Kasumi-1 (cell line): ENCODE measurements at places on chromosomes 2 and 18.
A peak's percentile ranks its signal among the peaks of the same experiment; 100 is the strongest.

GRCh38 chr2:167438206-167438605, 549.9 kb downstream of the XIRP2 start:
- DNase-seq: peak; percentile 24

- no peak for DNase-seq
Measured at GRCh38 chr18:79323471-79323870, 72.3 kb upstream of the NFATC1 start.

DNA sequence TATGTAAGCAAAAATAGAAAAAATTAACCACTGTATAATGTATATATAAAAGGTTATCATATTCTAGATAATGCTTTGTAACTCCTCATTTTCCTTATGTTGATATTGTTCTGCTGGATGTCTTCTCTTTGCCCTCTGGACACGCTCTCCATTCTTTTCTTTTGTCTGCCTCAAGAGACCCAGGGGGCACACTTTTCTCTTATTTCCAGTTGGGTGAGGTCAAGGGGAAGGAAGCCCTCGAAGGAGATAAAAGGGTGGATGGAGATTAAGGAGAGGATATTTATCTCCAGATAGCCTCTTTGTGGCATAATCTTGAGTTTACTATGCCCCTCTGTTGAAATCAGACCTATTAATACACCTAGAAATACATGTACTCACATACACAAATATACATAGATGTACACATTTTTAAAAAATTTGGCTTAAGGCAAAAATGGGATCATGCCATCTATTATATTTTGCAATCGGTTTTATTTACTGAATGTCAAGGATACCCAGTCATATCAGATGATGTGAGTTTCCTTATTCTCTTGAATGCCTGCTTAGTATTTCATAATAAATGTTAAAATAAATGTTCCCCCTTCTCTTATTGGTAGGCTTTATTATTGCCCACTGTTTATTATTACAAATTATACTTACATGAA, 65.3 kb downstream of the LCLAT1 start:
- DNase-seq: no peak

- no peak for DNase-seq
Measured at GRCh38 chr2:83462881-83463280, 996.2 kb downstream of the SUCLG1 start.

DNA sequence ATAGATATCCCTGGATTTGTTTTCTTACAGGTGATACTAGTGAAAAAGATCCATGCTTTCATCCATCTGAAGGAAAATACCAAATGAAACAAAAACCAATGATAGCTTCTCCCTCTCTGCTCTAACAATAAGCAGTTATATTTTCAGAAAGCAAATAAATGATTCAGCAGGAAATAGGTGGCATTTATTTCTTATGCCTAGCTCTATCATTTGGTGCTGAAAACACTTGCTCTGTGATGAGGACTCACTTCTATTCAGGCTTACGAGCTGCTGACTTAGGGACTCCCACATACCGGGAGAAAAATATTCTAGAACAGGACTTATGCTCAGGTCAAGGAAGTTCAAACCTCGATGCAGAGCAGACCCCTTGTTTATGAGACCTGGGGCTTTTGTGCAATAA, 142.6 kb downstream of the SETBP1 start:
- no peak for DNase-seq

DNA sequence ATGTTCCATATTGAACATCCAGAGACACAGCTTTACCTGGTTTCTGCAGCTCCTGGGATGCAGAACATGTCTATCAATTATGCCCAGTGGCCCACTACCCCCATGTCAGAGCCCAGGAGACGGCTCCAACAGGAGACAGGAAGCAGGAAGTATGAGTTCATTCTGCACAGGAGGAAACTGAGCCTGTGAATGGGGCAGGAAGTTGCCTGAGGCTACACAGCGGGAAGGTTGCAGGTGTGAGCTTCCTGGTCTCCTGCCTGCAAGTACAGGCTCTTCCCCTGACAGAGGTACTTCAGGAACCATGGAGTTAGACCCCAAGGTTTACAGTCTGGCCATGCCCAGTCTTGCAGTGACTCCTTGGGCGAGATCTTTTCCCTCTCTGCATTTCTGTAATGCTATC, 2.8 kb upstream of the BOK start:
- no peak for DNase-seq

GRCh38 chr2:7795778-7796563, 878.8 kb downstream of the RNF144A start:
- DNase-seq: peak; percentile 75

GRCh38 chr2:20159411-20160070, 65.4 kb downstream of the SDC1 start:
- no peak for DNase-seq

- no peak for DNase-seq
Measured at GRCh38 chr2:174840436-174840835, 76.2 kb upstream of the CHRNA1 start.

DNA sequence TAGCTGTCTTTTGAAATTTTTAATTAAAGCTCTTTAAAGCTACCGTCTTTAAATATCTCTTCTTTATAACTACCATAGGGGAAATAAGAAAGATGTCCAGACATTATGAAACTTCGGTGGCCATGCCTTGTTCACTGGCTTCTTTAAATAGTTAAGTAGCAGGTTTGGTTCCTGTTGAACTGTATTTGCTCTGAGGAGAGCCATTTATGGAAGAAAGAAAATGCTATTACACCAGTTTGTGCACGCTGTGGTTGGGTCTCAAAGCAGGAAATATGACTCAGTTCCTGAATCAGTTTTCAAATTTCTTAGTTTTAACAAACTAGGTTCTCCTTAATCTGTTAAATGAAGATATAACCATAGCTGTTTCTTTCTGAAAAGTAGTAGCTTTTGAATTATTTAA, 12.2 kb downstream of the ARPC2 start:
- DNase-seq: peak; percentile 67

- no peak for DNase-seq
Measured at GRCh38 chr18:2502880-2503279, 68.4 kb downstream of the METTL4 start.

DNA sequence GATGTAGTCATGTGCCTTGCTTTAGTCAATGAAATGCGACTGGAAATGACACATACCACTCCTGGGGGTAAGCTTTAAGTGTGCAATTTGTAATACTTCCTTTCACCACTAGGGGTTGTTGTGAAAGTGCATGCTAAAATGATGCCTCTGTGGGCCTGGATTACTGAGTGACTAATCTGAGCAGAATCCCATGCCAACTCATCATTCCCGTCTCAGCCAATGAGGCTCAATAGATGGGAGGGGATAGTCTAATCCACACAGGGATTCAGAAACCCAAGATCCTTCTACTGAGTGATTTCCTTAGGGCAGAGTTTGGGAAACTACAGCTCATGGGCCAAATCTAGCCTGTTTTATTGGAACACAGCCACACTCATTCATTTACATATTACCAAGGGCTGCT, 54.0 kb downstream of the HRH4 start:
- peak; percentile 53 for DNase-seq

GRCh38 chr2:173457366-173457765, 102.7 kb downstream of the CDCA7 start:
- no peak for DNase-seq

- DNase-seq: no peak
Measured at GRCh38 chr18:78804206-78805030, 175.2 kb upstream of the SALL3 start.

- DNase-seq: no peak
Measured at GRCh38 chr18:69787825-69788547, 159.7 kb downstream of the CD226 start.

GRCh38 chr2:125272651-125273050, 1247.6 kb downstream of the CNTNAP5 start:
- no peak for DNase-seq

GRCh38 chr2:122412360-122412759, 656.9 kb downstream of the TSN start:
- DNase-seq: no peak

DNA sequence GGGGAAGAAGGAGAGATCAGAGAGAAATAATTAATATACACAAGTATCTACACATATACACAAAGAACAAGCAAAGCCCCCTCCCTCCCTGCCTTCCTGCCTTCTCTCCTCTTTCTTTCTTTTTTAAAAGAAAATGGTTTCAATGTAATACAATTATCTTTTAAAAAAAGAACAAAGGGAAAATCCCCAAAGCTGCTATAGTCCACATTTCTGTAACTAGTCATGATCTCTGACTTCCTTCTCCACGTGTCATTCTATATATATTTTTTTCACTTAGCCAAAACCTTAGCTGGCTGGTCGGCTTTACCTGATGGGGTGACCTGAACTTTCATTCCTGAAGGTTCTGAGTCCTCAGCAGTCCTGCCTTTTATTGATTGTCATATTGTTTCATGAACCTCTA, 44.3 kb downstream of the MAP3K20 start:
- no peak for DNase-seq

- DNase-seq: no peak
Measured at GRCh38 chr18:60984510-60984909, 348.7 kb upstream of the CDH20 start.

DNA sequence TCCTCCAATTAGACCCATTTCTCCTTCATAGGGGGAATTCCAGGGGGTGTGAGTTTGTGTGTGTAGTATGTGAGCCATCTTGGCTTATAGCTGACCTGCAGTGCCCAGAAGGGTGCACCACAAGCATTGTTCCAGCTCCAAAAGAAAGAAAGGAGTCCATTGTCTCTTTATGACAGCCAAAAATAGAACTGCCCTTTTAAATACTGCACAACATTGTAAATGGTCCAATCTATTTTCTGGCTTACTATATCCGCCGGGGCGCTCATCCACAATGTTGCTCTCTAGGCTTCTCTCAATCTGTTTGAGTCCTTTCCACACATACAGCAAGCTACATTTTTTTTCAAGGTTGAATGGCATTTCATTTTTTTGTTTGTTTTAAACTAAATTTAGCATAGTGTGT, 517.5 kb downstream of the STK39 start:
- no peak for DNase-seq

GRCh38 chr2:126658319-126658904, 2.5 kb downstream of the GYPC start:
- DNase-seq: no peak

DNA sequence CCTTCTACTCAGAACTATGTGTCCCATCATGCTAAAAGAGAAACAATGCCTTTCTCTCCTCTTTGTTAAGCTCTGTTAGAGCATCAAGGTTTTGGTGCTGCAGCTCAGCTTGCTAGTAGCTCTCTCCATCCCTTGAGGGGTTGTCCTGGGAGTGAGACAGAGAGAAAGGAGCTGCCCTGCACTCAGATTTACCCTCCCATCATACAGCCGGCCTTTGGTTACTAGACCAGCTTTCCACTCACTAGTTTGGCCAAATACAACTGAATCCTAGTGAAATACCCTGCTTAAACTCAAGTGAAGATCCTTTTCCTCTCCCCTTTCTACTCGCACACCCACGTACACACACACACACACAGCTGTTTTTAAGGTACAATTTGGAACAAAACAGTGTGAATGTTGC, 2.3 kb upstream of the CHN1 start:
- DNase-seq: no peak

DNA sequence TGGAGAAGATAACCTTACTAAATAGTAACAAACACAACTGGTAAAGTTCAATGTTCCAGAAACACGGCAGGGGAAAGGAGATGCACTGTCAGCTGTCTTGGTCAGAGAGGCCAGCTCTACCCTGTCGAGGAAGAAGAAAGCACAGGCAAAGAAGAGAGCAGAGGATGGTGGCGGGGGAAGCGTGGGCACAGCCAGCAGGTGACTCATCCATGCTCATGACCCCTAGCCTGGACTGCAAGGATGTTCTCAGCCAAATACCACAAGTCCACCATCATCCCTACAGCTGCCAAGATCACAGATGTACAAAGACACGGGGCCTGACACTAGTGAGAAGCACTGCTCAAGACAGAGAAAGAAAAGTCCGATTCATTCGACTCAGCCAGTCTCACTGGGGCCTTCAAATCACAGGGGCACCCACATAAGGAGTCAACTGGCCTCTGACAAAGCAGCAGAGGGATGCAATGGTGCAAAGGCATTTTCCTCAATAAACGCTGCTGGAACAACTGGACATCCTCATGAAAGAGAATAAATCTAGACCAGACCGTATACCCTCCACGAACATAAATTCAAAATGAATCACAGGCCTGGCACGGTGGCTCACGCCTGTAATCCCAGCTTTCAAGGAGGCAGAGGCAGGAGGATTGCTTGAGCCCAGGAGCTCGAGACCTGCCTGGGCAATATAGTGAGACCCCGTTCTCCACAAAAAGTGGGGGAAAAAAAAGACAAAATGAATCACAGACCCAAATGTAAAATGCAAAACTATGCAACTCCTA, 5.6 kb downstream of the DTYMK start:
- DNase-seq: no peak

DNA sequence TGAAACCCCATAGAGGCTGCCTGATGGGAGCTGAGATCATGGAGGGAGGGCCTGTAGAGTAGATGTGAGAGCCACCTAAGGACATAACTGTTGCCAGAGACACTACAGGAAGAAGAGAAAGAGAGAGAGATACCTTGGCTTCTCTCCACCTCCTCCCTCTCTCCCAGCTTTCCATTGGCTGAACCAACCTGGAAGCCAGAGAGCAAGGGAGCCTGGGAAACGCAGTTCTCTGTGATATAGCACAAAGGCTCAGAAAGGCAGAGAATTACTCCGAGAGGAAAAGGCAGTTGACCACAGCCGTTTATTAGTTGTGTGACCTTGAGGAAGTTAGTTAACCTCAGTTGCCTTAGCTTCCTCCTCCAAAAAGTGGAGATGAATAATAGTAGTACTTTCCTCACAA, 37.7 kb upstream of the MAT2A start:
- peak; percentile 96 for DNase-seq

DNA sequence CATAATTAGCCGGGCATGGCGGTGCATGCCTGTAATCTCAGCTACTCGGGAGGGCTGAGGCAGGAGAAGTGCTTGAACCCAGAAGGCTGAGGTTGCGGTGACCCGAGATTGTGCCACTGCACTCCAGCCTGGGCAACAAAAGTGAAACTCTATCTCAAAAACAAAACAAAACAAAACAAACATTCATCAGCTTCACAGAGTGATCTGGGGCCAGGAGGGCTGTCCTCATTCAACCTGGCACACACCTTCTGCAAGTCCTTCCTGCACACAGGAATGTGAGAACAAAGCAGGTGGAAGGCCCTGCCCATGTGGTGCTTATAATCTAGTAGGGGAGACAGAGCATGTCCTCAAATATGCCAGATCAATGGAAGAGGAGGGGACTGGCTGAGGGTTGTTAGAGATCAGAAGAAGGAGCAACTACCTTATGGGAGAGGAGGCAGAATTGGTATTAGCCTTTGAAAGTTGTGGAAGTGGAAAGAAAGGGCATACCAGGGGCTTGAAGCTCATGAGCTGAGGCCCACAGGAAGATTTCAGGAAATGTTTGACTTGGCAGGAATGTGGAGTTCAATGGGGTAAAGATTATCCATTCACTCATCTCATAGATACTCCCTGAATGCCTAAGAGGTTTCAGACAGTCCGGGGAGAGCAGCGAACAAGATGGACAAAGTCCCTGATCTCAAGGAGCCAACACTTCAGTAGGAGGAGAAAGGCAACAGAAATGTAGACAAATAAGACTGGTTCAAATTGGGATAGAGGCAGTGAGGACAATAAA, 155.3 kb upstream of the SIX3 start:
- no peak for DNase-seq

- DNase-seq: peak; percentile 5
Measured at GRCh38 chr2:30915486-30915885, 108.2 kb upstream of the CAPN13 start.
